Activated naive CD4-positive, alpha-beta T cell treated with Interleukin-2 at 50 U/mL for 16 hours (primary cell): ENCODE measurements at places on chromosomes 2 and 18.

DNA sequence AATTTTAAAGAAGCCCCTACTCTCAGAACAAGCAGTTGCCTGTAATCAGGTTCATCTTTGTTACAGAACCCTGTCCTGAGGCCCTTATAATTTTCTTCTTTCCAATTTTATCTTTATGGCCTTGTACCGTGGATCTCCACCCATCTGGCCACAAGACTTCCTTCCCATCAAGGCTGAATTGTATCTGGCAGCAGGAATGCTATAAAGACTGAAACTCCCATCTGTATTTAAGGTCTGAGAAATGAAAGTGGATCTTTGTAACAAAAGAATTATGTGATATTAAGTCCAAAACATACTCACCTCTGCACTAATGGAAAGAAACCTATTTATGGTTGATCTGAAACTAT, 91.8 kb downstream of the METTL8 start:
- DNase-seq = no peak

DNA sequence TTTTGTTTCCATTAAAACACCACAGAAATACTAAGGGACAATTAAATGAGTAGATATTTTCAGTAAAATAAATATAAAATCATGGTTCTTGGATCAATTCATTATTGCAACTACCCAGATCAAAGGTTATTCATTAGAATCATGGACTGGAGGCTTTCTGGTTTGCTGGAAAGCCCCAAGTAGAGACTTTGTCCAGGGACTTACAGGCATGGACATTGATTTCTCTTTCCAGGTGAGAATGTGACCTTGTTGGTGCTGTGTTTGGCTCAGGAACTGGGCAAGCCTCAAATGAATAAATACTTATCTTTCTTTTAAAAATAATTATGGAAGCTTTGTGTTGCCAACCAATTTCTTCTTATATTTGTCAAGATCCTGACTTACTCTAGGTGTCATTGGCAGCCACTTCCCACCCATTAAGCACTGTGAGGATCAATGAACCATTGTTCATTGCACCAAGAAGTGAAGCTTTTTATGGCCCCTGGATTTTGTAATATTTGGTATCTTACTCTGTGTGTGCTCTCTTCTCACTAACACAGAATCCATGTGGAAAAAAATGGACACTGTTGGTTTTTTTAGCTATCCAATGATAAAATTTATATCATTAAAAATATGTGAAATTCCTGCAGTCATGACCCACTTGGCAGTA, 205.8 kb upstream of the NRXN1 start:
- no peak for DNase-seq

- DNase-seq = no peak
Observed at GRCh38 chr2:49369101-49369500, 214.8 kb upstream of the FSHR start.

- DNase-seq = no peak
Observed at GRCh38 chr2:20378891-20379519, 28.4 kb upstream of the PUM2 start.

GRCh38 chr2:118913803-118914645, 28.0 kb upstream of the MARCO start:
- DNase-seq = no peak

GRCh38 chr2:207394203-207394781, 135.5 kb upstream of the CREB1 start:
- no peak for DNase-seq
